ENCODE measurements at places on chromosomes 11 and 22.

- DNase-seq = no peak
Measured at GRCh38 chr22:42920101-42920820, 63.2 kb upstream of the ARFGAP3 start.

DNA sequence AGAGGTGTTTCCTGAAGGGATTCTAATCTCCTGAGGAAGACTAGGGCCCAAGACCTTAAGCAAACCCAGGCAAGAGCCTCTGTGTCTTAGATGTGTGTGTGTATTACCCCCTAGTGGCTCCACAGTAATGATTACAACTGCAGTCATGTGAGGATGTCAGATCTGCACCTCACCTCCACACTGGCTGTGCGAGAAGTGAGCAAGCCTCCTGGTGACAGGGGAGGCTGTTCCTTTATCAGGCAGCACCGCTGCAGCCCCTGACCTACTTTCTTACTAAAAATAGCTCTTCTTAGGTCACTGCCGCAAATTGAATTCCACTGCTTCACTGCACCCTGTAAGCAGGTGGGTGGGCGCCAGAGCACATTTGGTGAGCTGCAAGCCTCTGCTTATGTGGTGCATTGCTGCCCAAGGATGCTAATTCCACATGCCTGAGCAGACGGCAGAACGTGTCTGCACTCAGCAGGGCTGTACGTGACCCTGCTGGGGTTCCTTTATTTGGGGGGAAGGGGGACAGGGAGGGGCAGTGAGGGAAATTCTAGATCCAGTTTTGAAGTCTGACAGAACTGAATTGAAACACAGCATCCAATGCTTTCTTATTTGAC, 112.4 kb downstream of the KCNC1 start:
- DNase-seq = no peak

DNA sequence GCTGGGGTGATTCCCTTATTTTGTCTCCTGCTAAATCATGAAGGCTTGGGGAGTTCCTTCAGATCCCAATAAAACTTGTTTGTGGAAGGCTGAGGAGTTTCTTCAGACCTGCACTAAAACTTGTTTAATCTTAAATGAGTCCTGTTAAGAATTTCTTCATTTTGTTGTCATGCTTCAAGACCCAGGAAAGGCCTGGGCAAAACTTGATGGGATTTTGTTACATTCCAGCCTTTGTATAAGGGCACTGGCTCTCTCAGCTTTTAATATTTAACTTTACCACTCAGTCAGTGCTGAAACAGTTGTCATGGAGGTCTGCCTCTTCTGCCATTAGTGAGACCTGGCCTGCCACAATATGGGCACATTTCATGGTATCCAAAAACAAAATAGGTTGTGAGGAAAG, 699.0 kb downstream of the ETS1 start:
- DNase-seq = no peak

DNA sequence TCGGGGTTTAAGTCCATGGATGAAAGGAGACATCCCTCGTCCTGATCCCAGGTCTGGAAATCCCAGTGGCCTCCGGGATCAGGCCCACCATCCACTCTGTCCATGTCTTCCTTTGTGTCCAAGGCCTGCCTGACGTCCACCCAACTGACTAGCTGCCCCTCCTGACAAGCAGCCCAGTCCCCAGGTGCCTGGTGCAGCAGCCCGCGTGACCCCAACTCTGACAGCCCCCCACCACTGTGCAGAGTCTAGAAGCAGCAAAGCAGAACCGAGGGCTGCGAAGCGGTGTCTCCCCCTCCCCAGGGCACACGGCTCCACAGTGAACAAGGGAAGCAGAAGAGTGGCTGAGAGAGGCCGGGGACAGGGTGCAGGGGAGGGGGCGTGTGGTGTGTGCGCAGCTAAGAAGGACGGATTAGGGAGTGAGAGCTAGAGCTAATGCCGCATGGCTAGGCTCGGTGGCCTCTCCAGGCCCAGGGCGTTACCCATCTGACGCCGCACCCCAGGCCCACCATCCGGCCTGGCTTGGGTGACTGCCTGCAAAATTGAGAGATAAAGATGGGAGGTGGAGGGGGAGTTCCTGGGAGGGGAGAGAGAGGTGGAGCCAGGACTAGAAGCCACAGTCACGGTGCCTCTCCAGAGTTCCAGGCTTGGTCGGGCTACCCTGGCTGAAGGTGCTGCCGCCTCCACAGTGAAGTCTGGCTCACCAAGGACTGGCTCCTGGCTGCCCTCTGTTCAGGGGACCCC, 16.6 kb upstream of the BAIAP2L2 start:
- no peak for DNase-seq

DNA sequence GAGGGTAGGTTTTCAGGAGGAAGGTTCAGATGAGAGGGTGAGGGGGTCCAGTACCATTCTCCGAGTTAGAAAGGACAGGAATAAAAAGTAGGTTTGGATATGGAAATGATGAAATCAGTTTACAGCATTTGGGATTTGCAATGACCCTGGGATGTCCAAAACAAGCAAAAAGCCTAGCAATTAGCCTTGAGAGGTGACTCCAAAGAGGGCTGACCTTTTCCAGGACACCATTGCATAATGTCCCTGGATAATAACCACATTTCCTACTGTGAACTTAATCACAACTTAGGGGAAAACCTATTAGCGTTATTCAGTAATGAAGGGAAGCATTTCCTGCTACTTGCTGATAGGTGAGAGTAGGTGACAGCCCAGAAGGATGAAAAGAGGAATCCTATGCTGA, 101.4 kb upstream of the ARHGAP42 start:
- no peak for DNase-seq
